T-helper 2 cell (primary cell): ENCODE measurements at places on chromosomes 11 and 22.

GRCh38 chr11:104332110-104332509 is 168.2 kb upstream of the PDGFD start:
- no peak for DNase-seq

DNA sequence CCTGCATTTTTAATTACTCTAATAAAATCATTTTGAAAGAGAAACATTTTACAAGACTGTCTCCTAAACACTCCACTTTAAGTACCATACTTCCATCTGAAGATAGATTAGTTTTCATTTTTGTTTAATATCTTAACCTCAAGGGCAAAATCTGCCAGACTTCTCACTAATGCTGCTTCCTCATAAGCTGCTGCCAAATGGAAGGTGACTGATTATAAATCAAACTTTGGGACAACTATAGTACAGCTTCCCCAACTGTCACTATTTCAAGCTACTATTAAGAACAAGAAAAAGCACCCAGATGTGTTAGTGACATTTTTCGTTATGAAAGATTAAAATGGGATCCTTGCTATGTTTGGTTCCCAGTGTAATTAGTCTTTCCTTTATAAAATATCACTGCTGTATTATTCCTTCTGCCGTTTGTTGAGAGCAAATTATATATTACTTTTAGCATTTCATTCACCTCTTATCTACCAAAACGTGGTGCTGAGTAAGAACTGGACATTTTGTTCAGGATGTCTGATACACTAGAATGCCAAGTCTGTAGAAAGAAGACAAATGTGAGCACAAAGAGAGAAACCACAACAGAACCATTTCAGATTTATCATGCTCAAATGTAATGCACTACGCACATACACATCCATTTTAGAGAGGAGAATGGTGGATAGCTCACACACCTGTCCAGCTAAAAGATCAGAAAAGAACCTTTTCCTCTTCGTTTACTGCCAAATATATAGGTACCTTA is 312.2 kb upstream of the C11orf87 start:
- no peak for DNase-seq

DNA sequence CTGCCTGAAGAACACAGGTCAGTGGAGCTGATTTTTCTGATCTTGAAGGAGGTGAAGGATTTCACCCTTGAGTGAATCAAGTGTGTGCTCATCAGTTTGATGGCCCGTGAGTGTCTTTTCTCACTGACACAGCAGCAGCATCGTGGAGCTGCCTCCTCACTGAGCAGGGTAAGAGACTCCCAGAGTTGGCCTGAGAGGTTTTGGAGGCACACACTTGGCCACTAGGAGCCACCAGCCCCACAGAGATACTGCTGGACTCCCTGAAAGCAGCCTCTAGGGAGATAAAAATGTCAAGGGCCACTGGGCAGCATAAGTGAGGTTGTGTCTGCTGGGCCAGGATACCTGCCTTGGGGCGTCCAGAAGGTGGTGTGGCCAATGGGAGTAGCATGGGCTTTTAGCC is 245.4 kb downstream of the GRIK4 start:
- DNase-seq: no peak

GRCh38 chr11:110908401-110909105 is 196.3 kb upstream of the ARHGAP20 start:
- no peak for DNase-seq

- DNase-seq: no peak
Measured at GRCh38 chr11:7901319-7901854, 29.7 kb downstream of the OR10A6 start.

GRCh38 chr22:49491726-49492125 is 335.9 kb downstream of the BRD1 start:
- no peak for DNase-seq

DNA sequence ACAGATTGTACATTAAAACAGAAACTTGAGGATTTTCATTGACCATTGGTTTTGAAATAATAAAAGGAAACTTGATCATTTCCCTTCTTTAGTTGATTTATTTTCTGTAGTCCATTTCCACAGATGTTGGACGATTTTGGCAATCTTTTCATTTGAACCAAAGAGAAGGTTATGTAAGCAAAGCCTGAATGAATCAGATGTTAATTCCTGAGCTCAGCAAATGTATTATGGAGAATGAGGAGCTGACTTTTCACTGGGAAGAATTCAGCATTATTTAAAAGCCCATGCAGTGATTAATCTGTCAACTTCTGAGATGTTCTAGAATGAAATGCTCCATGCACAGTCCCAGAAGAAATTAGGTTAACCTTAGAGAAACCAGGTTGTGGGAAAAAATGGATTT is 29.0 kb downstream of the ELMOD1 start:
- no peak for DNase-seq

DNA sequence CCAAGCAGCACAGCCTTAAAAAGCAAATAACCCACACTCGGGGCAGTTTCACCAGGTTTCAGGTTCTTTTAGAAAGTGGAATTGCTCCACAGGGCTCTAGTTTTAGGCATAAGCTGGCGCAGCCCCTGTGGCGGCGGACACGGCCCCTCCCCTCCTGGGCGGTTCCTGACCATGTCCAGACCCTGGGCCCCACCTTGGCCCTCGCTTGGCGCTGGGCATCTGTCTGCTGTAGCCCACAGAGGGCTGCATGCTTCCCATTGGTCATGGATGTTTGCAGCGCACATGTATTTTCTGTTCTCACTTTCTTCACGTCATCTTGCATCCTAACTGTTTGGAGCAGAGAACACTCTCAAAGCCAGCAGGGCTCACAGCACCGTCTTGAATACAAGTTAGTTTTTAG is 244.3 kb downstream of the BRD1 start:
- no peak for DNase-seq

DNA sequence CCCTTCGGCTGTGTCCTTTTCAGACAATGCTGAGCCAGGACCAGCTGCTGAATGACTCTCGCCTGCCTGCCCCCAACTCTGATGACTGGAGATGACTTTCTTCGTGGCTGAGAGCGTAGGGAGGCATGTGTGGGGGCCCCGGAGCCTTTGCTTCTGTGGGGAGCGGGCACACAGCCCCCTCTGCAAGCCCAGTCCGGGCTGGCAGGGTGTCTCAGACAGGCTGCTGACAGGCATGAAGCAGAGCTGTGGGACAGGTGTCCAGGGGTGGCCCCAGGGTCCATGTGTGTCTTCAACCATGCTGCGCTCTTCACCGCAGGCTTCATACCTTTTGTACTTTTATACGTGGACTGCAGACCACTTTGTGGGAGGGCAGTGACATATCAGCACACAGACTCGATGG is 16.6 kb downstream of the CYB5R2 start:
- DNase-seq: no peak

- DNase-seq: no peak
Measured at GRCh38 chr11:31127290-31127689, 242.2 kb downstream of the DCDC1 start.

- DNase-seq: no peak
Measured at GRCh38 chr22:46823654-46824053, 61.2 kb downstream of the TBC1D22A start.
